ENCODE measurements at places on chromosomes 4 and X.

- DNase-seq, result no peak
Observed at GRCh38 chrX:19571711-19572110, 56.4 kb upstream of the MAP3K15 start.

- DNase-seq, result no peak
Observed at GRCh38 chr4:52713456-52713937, 37.7 kb downstream of the ERVMER34-1 start.

GRCh38 chr4:28391877-28392276, 1531.2 kb downstream of the STIM2 start:
- DNase-seq, result no peak

DNA sequence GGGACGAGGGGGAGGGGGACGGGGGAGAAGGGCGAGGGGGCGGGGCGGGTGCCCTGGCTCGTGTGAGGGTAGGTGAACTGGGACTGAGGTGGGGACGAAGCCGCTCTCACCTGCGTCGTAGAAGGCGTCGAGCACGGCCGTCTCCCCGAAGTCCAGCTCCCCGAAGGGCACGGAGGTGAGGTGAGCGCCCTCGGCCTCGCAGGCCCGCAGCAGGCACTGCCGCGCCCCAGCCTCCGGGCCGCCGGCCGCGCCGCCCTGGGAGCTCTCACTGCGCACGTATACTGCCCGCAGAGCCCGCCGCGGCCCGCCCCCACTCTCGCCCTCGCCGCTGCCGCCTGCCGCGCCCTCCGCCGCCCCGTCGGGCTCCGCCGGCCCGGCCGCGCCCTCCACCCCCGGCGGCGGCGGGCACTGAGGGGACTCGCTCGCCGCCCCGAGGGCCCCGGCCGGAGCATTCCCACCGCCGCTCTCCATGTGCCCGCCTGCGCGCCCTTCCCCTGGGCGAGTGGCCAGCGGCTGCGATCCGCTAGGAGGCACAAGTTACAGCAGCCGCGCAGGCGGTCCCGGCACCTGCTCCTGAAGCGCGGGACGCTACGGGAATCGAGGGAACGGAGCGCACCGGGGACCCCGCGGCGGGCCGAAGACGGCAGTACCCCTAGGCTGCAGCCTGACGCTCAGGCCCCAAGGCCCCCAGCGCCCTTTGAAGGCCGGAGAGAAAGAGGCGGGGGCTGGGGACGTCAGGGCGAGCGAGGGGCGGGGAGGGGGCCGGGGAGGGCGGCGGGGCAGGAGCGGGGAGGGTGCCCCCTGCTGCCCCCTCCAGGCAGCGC, at the start of gene MAP3K15:
TSS of gene MAP3K15 (minus strand) at position 718 of the 824 bp plus-strand sequence. CDS start at position 471, 247 bp downstream.
- no peak for DNase-seq

GRCh38 chr4:8428288-8429097, 12.0 kb downstream of the ACOX3 start:
- DNase-seq, result peak; percentile 61

- DNase-seq, result no peak
Observed at GRCh38 chr4:90845777-90846176, 718.6 kb downstream of the CCSER1 start.

GRCh38 chr4:1559896-1560650, 124.0 kb downstream of the FAM53A start:
- DNase-seq, result no peak

DNA sequence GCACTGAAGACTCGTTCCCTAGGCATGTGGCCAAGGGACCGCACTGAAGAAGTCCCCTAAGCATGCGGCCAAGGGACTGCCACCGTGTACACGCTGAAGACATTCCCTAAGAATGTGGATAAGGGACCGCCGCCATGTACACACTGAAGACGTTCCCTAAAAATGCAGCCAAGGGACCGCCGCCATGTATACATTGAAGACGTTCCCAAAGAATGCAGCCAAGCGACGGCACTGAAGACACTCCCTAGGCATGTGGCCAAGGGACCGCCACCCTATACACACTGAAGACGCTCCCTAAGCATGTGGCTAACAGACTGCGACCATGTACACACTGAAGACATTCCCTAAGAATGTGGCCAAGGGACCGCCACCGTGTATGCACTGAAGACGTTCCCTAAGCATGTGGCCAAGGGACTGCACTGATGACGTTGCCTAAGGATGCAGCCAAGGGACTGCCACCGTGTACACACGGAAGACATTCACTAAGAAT, 31.5 kb downstream of the DHRSX start:
- no peak for DNase-seq

DNA sequence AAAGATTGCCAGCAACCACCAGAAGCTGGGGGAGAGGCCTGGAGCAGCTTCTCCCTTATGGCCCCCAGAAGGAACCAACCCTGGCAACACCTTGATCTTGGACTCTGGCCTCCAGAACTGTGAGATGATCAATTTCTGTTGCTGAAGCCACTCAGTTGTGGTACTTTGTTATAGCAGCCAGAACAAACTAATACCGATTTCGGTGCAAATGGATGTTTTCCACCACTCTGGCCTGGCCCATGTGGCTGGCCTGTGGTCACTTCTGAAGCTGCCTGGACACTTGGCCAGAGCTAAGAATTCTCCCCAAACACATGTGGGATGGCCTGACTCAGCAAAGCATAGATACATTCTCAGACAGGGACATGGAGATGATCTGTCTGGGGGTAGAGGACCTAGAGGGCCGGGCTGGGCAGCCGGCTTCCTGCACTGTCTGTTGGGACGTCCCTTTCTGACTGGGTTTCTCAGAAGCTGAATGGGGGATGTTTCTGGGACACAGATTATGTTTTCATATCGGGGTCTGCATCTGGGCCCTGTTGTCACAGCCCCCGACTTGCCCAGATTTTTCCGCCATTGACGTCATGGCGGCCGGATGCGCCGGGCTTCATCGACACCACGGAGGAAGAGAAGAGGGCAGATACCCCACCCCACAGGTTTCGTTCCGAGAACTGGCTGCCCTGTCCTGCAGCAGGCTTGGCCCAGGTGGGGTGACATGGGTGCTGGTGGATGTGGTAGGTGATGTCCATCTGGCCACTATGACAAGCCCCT, 4.1 kb downstream of the FOXP3 start:
- no peak for DNase-seq

GRCh38 chr4:153260553-153261300, 56.5 kb downstream of the TRIM2 start:
- no peak for DNase-seq

GRCh38 chrX:141278306-141278705, 36.0 kb upstream of the SPANXC start:
- no peak for DNase-seq

DNA sequence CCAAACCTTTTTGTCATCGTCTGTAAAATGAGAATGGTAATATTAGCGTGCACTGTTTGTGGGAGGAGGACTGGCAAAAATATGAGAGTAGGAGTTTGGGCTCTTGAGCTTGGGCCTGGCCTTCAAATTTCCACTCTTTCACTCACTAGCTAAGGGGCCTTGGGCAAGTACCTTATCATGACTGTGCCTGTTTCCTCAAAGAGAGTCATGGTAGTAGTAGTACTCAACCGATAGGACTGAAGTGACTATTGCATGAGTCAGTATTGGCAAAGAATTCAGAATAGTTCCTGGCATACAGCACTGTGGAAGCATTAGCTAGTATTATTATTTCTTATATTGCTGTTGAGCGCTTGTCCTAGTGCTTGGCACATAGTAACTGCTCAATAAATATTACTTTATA, 16.0 kb upstream of the RBM3 start:
- DNase-seq, result no peak

- no peak for DNase-seq
Observed at GRCh38 chr4:75673959-75674328, 733 bp upstream of the G3BP2 start.

- no peak for DNase-seq
Observed at GRCh38 chr4:148101235-148101634, 341.0 kb downstream of the NR3C2 start.

- DNase-seq, result no peak
Observed at GRCh38 chr4:38928974-38929373, 61.4 kb downstream of the FAM114A1 start.

GRCh38 chrX:45758738-45759397, 558.2 kb upstream of the DIPK2B start:
- no peak for DNase-seq

GRCh38 chrX:139826065-139827044, 106.5 kb downstream of the ATP11C start:
- no peak for DNase-seq

DNA sequence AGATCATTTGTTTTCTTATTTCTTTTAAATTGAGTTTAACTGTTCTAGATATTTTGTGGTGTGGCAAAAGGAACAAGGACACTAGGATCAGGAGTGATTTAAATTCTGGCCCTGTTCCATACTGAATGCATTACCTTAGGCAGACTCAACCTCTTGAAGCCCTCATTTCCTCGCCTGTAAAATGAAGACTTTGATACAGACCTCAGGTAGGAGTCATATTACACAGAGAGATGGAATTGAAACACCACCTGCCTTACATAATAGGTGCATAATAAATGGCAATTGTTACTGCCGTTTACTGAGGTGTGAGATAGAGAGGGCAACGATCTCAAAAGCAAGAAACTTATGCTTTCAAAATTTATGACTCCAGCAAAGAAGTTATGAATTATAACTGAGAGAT, 28.2 kb upstream of the RASSF6 start:
- peak; percentile 87 for DNase-seq

- no peak for DNase-seq
Observed at GRCh38 chr4:83362492-83363329, 28.1 kb upstream of the HPSE start.

GRCh38 chr4:169658196-169658595, 37.8 kb downstream of the CLCN3 start:
- DNase-seq, result no peak

DNA sequence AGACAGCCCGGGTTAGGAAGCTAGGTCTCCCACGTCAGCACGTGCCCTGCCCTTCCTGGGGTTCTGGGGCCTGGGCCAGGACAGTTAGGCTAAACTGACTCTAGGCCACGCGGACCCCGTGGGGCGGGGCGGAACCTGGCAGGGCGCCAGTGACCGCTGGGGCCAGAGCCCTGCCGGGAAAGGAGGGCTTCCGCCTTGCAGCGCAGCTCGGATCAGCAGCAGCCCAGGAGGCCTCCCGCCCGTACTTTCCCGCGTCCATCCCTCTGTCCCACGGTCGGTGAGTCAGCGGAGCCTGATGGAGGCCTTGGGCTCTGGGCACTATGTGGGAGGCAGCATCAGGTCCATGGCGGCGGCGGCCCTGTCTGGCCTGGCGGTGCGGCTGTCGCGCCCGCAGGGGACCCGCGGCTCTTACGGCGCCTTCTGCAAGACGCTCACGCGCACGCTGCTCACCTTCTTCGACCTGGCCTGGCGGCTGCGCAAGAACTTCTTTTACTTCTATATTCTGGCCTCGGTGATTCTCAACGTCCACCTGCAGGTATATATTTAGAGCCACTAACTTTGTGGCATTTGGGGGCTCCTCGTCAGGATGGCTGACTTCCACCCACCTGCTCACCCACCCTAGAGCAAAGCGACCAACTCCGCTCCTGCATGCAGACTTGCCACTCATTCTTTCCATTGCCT, at the start of gene SMIM10:
TSS of gene SMIM10 (plus strand) at position 191 of the 681 bp plus-strand sequence. CDS start at position 296, 105 bp downstream.
- DNase-seq, result no peak

- peak; percentile 34 for DNase-seq
Observed at GRCh38 chr4:82430964-82431745, 765 bp downstream of the ENOPH1 start.

DNA sequence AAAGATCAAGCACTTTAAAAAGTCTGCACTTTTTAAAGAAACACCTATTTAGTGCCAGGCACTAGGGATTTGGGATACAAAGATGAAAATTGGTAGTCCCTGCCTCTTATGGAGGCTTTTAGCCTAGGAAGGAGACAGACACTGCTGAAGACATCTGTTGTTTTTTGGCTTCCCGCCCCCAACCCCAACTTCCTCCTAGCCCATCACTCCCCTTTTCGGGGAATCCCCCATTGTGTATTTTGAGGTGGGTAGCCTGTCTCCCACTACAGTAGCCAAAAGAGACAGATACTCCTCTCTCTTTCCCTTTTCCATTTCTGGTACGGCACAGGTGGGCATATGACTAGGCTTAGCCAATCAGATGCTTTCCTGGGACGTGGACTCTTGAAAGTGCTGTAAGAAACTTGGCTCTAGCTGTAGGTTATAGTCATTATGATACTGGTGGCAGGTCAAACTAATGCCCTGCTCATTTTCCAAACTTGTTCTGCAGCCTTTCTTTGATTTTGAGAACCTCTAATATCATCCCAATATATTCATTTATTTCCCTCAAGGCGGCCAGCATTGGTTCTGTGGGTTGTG, 194.6 kb upstream of the RBPJ start:
- DNase-seq, result no peak

DNA sequence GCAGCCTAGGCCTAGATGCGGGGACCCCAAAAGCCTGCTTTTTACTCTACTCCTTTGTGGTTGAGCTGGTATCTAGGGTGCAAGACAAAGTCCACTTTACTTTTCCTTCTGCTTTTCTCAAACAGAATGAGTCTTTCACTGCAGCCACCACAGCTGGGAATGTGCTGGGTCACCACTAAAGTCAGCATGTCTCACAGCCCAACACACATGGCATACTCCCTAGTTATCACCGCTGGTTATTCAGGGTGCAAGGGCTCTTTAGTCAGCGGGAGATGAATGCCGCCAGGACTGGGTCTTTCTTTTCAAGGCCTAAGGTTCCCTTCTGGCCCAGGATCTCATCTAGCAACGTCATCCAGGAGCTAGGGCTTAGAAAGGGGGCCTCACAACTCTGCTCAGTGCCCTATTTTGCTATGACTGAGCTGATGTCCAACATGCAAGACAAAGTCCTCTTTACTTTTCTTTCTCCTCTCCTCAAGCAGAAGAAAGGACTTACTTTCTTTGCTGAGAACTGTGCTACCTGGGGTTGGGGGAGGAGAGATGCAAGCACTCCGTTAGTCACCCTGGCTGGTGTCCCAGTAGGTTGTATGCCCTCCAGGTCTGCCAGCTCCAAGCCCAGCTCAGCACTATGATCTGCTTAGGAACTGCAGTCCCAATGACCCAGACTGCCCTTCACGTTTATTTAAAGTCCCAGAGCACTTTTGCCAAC, 22.9 kb upstream of the STPG2 start:
- DNase-seq, result no peak

DNA sequence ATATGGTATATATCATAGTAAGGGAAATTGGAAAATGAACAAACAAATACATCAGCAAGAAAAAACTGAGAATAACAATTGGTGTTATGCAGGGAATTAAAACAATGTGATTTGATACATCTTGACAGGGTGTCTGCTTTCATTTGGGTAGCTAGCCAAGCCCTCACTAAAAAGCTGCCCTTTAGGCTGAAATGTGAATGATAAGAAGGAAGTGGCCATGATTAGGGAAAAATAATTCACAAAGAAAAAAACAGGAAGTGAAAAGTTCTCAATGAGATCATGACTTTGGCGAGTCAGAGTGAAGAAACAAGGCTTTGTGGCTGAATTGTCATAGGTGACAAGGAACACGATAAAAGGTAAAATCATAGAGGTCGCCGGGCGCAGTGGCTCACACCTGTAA, 675.8 kb upstream of the SLIT2 start:
- DNase-seq, result no peak

- no peak for DNase-seq
Observed at GRCh38 chr4:40264497-40264896, 67.7 kb downstream of the RHOH start.

DNA sequence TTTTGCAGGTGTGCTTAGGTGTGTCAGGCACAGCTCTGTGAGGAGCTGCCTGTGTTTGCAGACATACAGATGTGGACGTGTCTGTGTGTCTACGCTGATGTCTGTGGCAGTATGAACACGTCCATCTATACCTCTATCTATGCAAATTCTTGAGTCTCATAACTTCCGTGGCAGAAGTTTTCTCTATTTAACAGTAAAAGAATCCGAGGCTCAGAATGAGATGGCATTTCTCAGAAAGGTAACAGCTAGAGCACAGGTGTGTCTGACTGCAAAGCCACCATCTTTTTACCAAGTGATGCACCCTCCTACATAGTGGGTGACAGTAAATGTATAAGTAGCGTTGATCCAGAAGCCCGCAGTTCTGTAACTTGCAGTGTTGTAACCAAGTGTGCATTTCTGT, 39.9 kb upstream of the CYP4V2 start:
- no peak for DNase-seq

Data from NCI-H1436 (cell line).